ENCODE measurements at places on chromosomes 11 and 22. TPM values are rescaled to one million over a fixed set of nuclear protein-coding genes. Genes with fewer than 3 reads are reported as not detected.

Gene TEAD1
- total RNA-seq: 102 TPM

Gene APOL5
- not detected for total RNA-seq

Gene TSGA10IP
- 0.11 TPM for total RNA-seq

Gene GPR83
- total RNA-seq: not detected

Gene LDLRAD3
- 5.0 TPM for total RNA-seq

Gene ATXN10
- total RNA-seq: 183 TPM

Gene NLRP14
- 0.50 TPM for total RNA-seq
